ENCODE measurements at places on chromosomes 3 and 15.

GRCh38 chr3:2098398-2099027 lies at the start of gene CNTN4:
TSS of gene CNTN4 (plus strand) at chr3:2098866.
- no peak for DNase-seq

- DNase-seq: no peak
These were observed 241.9 kb upstream of the ST8SIA2 start for GRCh38 chr15:92151741-92152140.

DNA sequence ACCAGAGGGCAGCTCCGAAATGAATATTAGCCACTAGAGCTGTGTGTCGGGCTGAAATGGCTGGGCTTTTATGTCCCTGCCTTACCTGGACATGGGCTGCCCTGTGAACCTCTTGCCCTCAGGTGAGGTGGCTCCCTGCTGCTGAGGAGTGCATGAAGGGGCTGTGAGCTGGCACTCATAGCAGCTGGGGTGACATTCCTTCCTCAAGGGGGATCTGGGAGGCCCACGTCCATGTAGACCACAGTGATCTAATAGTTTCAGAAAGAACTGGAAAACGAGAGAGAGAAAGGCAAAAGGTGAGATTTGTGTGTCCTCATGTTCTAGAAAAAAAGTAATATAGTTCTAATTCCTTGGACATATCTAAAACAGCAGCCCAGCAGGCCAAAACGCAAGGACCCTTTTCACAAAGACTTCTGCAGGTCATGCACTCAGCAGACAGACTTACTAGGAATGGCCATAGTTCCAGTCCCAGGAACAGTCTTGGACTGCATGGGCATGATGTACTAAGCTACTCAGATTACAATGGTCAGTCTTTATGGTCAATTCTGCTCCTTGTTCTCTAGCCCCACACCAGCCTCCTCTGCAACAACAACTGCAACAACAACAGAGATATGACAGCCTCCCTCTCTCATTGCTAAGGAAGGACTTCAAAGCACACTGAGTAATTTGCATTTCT lies 10.8 kb upstream of the SLC24A5 start:
- no peak for DNase-seq

GRCh38 chr15:86061581-86061980 lies 18.1 kb upstream of the AGBL1 start:
- no peak for DNase-seq

DNA sequence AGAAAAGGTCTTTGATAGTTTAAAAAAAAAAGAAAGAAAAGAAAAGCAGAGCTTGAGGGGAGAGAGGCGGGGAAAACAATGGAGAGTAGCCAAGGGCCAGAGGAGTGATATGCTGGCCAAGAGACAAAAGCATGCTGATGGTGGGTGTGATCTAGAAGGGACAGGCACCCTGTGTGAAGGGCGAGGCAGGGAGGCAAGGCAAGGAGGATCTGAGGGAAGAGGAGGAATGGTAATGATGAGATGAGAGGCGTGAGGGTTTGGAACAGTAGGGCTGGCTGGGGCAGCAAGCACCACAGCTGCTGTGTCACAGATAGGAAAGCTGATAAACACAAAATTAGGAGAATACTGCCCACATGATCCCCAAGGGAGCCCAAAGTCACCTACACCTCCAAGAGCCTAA lies 65.5 kb downstream of the LARS2 start:
- DNase-seq: no peak

GRCh38 chr3:188421836-188422540 lies 268.0 kb downstream of the LPP start:
- DNase-seq: no peak

DNA sequence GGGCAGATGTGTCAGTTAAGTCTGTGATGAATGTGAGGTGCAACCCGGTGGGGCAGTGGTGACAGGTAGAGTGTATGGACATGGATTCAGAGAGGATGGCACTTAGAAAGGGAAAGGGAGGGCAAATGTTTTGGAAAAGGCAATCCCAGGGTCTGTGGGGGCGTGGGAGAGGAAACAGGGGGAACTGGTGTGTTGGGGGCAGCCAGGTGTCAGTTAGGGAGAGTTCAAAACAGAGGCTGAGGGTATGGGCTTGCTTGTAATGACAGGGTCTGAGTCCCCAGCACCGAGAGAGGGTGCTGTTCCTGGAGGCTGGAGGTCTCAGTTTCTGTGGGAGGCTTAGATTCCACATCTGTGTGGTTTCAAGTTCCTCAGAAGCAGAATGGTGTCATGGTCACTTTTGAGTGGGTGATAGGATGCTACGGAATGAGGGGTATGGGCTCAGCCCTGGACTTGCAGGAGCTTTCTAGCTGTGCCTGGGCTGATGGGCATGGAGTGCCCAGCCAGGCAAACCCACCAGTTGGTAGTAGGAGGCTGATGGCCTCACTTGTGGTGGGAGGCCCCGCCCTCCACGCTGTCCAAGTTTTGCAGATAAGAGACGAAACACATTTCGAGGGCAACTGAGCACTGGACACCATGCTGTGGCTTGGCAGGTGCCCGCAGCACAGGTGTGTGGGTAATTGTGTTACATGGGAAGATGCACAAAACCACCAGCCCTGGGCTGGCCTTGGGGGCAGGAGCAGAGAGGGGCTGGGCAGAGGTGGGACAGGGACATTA lies 209.4 kb downstream of the RPLP1 start:
- no peak for DNase-seq

GRCh38 chr3:72891053-72891855 lies 3.4 kb downstream of the GXYLT2 start:
- no peak for DNase-seq

DNA sequence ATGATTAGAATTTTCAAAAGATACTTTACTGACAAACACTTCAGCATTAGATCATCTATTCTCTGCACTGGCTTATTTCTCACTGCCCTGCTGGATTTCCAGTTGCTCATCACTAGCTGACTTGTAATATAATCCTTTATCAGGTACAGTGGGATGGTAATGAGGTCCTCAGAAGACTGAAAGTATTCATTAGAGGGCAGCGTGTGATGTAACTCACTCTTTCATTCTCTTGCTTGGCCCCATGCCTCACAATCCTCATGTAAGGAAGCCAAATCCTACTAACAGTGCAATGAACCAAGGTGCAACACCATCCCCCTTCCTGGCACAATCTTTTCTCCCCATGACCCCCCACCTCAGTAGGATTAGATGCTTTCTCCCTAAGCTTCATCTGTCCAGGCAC lies 289.9 kb downstream of the CTNNB1 start:
- DNase-seq: no peak

DNA sequence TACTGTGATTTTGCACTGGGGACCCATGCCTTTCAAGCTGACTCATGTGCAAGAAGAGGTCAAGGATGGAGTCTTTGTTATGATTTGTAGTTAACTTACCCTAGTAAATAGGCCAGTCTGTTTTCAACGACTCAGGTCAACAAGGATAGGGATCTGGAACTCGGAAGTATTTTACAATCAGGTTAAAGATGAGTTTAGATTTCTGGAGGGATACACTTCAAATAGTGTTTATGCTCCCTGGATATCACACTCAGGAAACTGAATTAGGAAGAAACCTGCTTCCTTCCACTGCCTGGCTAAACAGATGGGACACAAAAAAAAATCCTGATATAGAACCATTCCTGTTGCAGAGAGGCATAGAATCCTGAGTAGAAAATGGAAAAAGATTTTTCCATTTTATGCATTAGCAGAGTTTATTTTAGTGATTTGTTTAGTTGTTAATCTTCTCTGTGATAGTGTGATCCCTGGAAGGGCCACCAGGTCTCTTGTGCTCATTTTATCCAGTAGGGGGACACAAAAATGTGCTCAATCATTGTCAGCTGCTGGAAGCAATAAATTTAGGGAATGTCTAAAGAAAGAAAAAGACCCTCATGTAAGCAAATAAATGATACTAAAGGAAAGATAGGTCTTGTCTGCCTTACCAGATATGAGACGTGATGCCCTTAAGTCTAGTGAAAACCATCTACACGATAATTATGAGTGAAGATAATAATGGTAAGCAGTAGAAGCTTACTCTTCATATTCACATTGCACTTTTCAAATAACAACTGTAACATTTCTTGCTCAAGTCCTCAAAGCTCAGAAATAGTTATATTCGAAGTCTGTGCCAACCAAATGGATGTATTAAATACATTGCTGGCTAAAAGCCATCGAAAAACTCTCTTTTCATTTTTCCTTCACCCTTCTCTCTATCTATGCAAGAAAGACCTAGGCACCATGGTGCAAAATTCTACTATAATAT lies 452.1 kb upstream of the KCNMB2 start:
- DNase-seq: no peak

DNA sequence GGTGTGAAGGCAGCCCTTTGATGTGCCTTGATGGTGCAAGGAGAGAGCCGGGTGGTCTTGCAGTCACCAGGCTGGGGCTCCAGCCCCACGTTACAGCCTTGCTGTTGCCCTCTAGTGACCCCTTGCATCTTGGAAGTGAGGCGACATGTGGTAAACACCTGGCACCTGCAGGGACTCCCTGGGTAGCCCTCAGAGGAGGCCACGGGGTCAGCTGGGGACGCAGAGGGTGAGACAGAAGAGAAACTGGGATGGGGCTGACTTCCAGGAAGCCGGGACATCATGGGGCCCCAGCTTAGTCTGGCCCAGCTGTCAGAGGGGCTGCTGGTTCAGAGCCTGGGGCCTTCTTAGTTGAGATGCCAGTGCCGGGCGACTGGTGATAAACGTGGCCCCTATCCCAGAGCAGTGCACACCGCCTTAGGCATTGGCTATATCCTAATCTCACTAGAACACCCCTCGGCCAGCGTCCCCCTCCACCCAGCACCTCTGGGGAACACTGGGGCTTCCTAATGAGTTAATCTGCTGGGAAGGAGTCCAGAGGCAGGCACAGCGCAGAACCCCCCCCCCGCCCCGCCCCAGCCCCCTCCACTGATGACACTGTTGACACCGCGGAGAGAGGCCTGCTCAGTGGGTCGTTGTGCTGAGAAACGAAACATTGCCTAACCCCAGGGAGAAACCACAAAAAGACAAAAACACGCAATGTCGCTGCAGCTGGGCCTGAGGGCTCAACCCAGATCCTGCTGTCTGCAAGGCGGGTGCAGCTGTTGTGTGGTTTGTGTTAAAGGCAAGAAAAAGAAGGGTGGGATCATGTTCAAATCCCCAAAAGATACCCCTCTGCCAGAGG lies 60.5 kb upstream of the KLF13 start:
- DNase-seq: no peak

GRCh38 chr3:43152649-43153048 lies 46.8 kb upstream of the POMGNT2 start:
- no peak for DNase-seq

DNA sequence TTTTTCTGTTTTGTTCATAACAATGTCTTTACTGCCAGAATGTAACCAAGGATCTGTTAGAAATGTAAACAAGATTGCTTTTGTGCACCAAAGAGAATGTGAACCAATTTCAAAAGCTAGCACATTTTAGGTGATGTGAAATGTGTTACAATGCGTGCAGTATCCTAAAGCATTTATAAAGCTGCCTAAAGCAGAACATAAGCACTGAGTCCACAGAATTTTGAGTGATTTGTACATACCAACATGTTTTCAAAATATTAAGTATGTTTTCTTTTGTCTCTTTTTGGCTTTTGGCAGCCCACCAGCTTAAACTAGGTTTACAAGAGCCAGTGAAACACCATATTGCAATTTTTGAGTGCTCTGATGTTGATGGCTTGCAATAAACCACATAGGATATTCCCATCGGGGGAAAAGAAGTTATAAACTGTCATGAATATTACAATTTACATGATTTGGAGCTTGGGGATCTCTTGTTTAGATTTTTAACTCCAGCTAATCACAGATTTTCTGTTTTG lies 364.0 kb downstream of the ZIC1 start:
- no peak for DNase-seq

DNA sequence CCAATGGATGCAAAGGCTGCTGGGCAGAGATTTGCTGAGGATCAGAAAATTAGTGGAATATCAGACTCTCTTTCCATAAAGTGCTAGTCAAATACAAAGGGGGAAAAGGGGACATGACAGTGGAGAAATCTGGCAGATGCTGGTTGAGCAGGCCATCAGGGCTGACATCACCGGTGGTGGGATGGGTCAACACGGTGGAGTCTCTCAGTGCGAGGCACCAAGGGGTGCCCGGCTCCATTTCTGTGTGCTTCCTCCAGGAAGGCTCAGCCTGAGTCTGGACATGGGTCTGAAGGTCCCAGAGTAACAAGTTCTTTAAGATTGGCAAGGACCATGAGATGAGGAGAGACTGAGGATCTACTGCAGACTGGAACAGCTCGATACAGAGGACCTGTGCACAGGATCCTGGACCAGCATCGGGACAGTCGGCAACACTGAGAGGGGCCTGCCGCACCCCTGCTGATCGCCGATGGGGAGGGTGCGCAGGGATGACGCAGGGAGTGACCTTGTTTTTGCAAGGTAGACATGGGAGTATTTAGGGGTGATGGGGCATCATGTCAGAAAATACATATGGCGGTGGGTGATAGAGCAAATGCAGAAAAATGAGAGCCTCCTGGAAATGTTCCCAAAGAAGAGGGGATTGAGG lies 92.7 kb downstream of the SEC22A start:
- DNase-seq: no peak

DNA sequence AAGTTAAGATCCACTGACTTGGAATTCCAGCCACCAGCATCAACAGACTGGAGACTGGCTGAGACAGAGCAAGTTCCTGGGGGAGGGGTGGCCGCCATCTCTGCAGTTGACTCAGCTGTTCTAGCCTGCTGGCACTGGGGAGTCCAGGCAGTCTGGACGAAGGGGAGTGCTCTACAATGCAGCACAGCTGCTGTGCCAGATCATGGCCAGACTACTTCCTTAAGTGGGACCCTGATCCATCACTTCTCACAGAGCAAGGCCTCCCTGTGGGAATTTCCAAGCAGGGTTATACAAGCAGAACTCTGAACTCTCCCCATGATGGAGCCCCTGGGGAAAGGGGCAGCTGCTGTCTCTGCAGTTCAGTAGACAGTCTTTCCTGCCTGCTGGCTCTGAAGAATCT lies 35.2 kb downstream of the PYGO1 start:
- no peak for DNase-seq

- no peak for DNase-seq
These were observed 20.2 kb upstream of the DIPK2A start for GRCh38 chr3:143951351-143951971.

- DNase-seq: no peak
These were observed 10.0 kb downstream of the WNT7A start for GRCh38 chr3:13869761-13870343.

GRCh38 chr3:147218965-147219364 lies 187.4 kb downstream of the ZIC4 start:
- DNase-seq: no peak

DNA sequence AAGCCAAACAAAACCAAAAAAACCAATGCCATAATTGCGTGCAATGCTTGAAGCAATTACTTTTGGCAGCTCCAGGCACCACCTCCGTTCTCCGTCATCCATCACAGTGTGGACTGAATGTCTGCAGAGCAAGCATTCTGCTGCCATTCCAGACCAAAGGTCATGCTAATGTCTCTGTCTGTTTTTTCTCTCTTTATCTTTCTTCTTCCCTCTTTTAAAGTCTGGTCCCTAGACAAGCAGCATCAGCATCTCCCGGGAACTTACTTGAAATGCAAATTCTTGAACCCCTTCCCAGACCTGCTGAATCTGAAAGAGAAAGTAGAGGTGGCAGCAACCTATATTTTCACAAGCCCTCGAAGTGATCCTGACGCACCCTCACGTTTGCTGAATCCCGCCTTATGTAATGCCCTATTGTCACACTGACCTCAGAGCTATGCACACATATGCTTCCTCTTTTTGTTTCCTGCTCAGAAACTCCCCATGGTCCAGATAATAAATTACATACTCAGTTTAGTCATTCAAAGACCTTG lies 297.3 kb upstream of the PROK2 start:
- DNase-seq: no peak

GRCh38 chr3:77222701-77223100 lies 182.8 kb downstream of the ROBO2 start:
- DNase-seq: no peak
